ENCODE measurements at places on chromosomes 3 and 15. TPM values are rescaled to one million over a fixed set of nuclear protein-coding genes. Genes with fewer than 3 reads are reported as not detected.
A peak's percentile ranks its signal among the peaks of the same experiment; 100 is the strongest.

Gene EIF4E3
- 5.0 TPM for total RNA-seq

Gene STRC
- 1.0 TPM for total RNA-seq

Gene GCHFR
- 23.7 TPM for total RNA-seq

Gene CDHR4
- total RNA-seq, result 0.32 TPM

Gene POLR2M
- total RNA-seq, result 67.4 TPM

- DNase-seq, result no peak
These were observed 38.6 kb downstream of the FBXL2 start for GRCh38 chr3:33315826-33316225.

DNA sequence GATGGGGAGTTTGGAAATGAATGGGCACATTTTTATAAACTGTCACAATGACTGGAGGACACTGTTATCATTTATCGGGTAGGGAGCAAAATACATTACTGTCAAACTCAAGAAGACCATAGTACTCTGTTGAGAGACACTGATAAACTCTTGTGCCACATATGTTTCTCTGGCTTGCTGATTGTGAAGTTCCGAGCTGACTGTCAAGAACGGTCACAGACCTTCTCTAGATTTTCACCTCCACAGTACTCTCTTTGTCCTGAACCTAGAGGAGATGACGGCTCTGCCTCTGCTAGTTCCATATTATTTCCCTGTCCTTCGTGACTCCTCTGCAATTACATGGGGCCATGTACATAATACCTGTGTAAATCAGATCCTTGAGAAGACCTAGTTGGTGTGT, 451.9 kb downstream of the LPP start:
- DNase-seq, result no peak

Gene JMJD7
- 43.9 TPM for total RNA-seq

GRCh38 chr3:130748467-130748861, 1.8 kb upstream of the PIK3R4 start:
- DNase-seq, result peak; percentile 10

Gene BSN
- total RNA-seq, result 0.20 TPM

DNA sequence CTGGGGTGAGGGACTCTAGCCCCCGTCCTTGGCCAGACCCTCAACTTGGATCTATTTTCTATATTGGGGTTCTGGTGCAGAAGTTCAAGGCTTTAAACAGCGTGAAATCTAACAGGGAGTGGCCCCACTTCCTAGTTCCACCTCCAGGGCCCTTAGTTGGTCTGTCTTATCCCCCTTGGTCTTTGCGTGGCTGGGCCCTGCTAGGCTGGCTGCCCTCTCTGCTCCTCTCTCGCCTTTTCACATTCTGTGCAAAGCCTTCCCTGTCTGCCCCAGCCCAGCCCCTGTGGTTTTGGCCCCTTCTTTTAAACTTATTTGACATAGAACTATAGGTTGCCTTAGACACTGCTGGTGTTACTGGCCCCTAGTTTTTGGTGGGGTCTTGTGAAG, 5.6 kb downstream of the PPCDC start:
- DNase-seq, result no peak

Gene RPL29
- total RNA-seq, result 1,460 TPM

DNA sequence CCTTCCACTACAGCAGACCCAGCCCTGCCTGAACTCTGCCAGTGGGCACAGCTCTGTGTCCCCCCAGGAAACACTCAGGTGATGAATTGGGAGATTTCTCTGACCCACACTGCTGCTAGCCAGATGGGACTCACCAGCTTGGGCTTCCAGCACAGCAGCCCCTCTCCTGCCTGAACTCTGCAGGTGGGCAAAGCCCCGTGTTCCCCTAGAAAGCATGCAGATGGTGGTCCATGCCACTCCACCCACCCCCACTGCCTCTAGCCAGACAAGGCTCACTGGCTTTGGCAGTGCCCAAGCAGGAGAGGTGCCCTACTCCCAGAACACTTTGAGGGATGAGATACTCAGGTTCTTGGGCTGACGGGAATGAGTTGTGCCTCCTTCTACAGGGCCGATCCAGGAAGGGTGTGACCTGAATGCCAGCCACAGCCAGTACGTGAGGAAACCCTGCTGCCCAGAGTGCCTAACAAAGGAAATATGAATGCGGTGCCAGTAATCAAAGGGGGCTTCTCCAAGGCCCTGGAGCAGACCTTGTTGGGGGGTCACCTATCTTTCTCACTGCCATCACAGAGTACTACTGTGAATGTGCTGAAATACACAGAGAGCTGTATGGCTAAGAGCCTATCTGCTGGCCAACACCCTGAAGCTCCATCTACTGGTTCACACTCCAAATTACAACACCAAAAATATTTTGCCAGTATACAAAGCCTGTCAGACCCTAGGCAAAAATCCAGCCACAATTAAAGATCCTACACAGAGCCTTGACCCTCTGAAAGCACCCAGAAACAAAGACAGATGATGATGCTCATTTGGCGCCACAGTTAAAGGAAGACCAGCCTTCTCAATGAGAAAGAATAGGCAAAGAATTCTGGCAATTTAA, 61.9 kb downstream of the BTLA start:
- peak; percentile 36 for DNase-seq

- DNase-seq, result no peak
These were observed 98.7 kb downstream of the KCNMB2 start for GRCh38 chr3:178634975-178635374.

All from B cell (primary cell).